ENCODE measurements at places on chromosomes 4 and X. TPM values are rescaled to one million over a fixed set of nuclear protein-coding genes. Genes with fewer than 3 reads are reported as not detected.

The PRICKLE3 gene
- 9.7 TPM for total RNA-seq

The GAGE13 gene
- not detected for total RNA-seq

The MAGEC2 gene
- not detected for total RNA-seq

The PITX2 gene
- total RNA-seq: 0.16 TPM

The NPY1R gene
- total RNA-seq: not detected

The TNMD gene
- under 0.01 TPM for total RNA-seq

The PDCL2 gene
- not detected for total RNA-seq

The UNC5C gene
- total RNA-seq: 0.13 TPM

The MAOA gene
- total RNA-seq: 203 TPM

The GYG2 gene
- total RNA-seq: under 0.01 TPM

The LRAT gene
- total RNA-seq: not detected

The ZFP42 gene
- 0.16 TPM for total RNA-seq

The MAGEA9B gene
- total RNA-seq: not detected
